Mammary epithelial cell (primary cell): ENCODE measurements at places on chromosomes 6 and 20. TPM values are rescaled to one million over a fixed set of nuclear protein-coding genes. Genes with fewer than 3 reads are reported as not detected.
A peak's percentile ranks its signal among the peaks of the same experiment; 100 is the strongest.

PHACTR2 gene
- polyA plus RNA-seq, result 15.0 TPM

VWA7 gene
- polyA plus RNA-seq, result 0.80 TPM

NRSN2 gene
- polyA plus RNA-seq, result 26.7 TPM

DNA sequence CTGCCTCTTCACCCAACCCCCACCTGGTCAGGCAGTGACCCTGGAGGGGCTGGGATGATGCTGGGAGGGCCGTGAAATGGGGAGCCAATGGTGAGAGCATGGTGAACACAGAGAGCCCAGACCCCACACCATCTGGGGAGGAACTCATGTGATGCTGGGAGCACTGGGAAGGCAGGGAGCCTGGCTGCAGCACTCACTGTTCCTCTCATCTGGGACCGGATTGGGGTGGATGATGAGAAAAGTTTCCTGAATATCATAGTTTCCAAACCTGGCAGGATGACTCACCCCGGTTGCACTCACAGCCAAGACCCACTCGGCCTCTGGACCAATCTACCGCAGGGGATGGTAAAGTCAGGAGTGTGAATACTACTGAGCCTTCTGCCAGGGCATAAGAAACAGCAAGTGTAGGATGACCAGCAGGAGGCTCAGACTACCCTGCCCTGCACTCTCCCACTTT is 21.8 kb downstream of the ULBP1 start:
- no peak for DNase-seq

DNA sequence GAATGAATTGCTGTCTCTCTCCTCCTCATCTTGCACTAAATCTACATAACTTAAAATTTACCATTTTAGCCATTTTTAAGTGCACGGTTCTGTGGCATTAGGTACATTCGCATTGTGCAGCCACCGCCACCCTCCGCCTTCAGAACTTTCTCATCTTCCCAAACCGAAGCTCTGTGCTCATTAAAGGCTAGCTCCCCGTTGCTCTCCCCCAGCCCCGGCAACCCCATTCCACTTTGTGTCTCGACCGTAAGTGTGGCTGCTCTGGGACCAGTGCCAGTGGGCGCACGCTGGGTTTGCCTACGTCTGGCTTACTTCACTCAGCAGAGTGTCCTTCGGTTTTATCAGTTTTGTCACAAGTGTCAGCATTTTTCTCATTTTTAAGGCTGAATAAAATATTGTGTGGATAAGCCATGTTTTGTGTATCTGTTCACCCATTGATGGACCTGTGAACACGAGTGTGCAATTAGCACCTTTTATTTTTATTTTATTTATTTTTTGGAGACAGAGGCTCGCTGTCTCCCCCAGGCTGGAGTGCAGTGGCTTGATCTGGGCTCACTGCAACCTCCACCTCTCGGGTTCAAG is 16.8 kb downstream of the SLC17A9 start:
- DNase-seq, result no peak

DNA sequence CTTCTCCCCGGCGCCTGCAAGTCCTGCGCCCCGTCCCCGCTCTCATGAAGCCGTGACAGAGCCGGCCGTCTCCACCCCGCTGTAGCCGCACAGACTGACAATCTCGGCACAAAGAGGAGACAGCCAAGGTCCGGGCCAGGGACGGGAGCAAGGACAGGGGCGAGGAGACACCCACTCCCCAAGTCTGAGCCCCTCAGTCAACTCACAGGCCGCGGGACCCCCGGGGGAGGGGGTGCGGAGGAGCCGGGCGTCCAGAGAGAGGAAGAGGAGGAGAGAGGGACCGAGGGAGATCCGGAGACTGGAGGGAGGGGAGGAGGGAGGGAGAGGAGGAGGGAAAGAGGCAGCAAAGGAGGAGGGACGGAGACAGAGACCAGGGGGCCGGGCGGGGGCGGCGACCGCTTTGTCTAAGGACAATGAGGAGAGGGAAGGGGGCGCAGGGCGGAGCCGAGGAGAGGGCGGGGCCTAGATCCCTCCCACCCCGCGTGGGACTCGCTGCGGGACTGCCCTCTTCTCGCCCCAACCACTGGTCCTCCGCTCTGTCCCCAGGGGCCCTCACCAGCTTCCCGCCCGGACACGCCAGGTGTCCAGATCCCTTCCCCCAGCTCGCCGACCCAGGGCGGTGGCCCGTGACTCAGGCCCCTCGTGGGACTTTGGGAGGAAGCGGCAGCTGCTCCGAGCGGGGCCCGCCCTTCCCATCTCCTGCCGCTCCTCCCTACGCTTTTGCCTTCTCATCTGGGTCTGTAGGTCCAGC is 638 bp upstream of the PPP1R18 start:
- DNase-seq, result peak; percentile 99

GRCh38 chr20:44936510-44936909 is 23.7 kb downstream of the TOMM34 start:
- DNase-seq, result no peak

GRCh38 chr6:73710948-73711347 is 14.9 kb downstream of the CD109 start:
- DNase-seq, result no peak

DNA sequence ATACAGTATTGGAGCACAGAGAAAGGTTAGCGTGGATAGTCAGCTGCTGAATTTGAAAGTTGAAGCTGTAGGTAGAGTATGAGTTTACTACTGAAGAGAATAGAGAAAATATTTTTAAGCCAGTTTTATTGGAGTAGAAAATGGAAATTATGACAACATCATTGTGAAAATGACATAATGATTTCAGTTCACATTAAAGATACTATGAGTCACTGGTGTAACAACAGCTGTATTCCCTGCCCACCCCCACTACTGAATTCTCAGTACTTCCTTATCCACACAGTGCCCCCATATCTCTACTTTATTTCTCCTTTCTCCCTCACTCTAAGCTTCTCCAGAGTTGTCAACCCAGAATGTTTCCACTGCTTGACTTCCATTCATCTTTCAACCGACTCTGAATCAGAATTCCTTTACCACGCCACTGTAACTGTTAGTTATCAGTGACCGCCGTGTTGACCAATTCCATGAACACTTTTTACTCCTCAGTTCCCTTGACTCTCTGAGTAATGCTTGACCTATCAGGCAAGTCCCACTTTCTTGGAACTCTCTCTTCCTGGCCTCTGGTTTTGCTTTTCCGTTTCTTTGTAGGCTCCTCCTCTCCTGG is 139.6 kb downstream of the AIG1 start:
- DNase-seq, result no peak

- DNase-seq, result no peak
Observed at GRCh38 chr6:114203460-114203859, 139.4 kb downstream of the HS3ST5 start.

GRCh38 chr6:11889572-11889971 is 111.0 kb upstream of the ADTRP start:
- DNase-seq, result no peak

DNA sequence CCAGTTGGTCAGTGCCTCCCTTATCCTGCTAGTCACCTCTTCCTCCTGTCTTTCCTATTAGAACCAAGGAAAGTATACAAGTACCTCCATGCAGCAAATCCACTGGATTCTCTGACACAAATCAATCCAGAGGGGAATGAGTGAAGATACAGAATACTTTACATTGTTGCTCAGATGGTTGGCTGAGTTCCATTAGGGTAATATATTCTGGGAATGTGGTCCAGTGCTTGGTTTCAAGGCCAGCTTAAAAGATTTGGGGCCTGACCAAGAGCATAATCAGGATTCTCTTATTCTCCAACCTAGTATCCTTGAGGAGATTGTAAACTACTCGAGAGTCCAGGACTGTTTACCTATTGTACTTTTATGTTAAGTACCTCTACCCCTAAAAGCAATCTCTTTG is 23.0 kb downstream of the CARMIL1 start:
- DNase-seq, result no peak

DNA sequence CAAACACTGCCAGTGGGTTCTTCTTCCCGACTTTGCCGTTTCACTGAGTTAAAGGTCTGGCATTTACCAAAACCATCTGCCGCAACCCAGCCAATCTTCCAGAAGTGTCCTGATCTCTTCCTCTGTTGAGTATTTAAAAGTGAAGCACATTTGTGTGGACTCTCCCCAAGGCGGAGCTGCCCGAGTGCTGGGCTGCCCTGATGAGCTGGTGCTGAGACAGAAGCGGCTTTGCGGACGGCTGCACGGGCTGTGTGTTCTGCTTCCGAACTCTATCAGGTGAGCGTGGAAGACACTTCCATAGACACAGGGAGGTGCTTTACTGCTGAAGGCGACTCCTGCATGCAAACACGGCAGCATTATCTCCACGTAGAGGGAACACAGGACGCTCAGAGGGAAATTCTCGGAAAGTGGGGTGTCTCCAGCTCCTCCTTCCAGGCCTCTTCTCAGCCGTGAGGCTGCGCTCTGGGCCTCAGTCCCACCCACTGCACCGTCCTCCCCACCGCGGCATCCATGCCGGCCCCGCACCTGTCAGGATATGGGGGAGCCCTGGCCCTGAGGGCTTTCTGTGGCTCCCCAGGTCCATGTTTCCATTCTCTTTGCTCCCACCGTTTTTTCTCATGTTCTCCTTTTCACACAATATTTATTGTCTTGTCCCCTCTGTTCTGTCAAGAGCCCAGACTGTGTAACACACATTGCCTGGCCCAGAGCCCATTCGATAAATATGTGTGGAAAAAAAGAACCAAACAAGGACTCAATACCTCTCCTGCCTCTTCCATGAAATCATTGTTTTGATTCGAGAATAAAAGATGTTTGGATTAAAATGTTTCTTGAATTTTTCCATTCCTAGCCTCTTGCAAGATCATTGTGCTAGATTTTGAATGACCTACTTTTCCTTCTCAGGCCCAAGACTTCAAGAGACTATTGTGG is 205.1 kb downstream of the DLL1 start:
- DNase-seq, result no peak

GRCh38 chr20:64232794-64233193 is 22.8 kb upstream of the PCMTD2 start:
- no peak for DNase-seq

DNA sequence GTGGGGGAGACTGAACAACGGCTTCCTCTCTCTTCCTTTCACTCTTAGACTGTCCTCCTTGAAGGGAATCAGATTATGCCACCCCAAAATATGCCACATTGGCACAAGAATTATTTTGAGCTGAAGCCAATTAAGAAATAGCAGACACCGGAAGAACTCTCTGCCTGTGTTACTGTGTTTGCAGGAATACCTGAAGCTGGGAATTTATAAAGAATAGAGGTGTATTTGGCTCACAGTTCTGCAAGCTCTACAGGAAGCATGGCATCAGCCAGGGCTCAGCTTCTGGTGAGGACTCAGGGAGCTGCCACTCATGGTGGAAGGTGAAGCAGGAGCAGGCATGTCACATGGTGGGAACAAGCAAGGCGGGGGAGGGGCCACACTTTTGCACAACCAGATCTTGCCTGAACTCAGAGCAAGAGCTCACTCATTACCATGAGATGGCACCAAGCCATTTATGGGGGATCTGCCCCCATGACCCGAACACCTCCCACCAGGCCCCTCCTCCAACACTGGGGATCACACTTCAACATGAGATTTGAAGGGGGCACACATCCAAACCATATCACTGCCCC is 46.0 kb downstream of the PCNA start:
- DNase-seq, result no peak

DNA sequence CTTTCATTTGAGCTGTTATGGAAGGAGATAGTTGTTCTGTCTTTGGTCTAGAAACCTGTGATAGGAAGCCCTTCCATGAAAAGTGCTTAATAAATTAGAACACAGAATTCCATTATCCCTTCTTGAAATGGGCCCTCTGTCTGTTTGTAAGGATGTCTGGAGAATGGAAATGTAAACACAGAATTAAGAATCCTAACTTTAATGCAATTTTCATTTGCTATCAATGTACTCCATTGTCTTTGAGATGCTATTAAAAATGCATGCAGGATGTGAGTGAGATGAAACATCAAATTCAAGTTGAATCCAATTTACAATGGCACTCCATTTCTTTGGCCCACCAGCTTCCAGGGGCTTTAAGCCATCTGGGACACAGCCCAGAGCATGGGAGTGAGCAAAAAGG is 13.9 kb upstream of the AARS2 start:
- DNase-seq, result no peak

GRCh38 chr6:35177596-35177995 is 36.2 kb upstream of the SCUBE3 start:
- DNase-seq, result no peak

GRCh38 chr20:43538878-43539700 is 19.7 kb upstream of the SGK2 start:
- no peak for DNase-seq

DNA sequence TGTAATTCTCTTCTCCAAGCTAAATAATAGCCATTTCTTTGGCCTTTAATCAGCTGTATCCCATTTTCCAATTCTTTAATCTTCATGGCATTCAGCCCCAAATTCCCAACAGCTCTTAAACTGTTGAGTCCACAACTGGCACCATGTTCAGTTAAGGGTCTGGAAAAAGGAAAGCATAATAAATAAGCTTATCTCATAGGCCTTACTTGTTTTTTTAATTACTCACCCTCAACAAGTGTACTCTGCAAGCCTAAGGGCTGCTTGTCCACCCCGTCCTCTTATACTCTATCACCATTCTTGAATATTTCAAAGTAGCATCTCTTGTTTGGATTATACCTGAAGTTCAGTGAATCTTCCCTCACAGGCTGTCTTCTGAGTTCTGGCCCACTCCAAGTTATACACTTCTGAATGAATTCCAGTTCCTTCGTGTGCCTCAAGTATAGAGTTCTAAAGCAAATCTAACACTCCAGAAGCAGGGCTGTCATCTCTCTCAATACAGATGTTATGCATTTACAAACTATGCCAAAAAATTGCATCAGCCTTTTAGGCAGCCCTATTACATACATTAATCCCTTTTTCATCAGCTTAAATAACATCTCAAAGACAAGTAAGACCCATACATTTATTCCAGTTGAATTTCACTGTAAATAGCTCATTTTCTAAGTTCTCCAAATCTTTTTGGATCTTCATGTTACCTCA is 98.7 kb downstream of the COL21A1 start:
- DNase-seq, result no peak
